Lower lobe of right lung (tissue), 2 donors: ENCODE measurements at places on chromosomes 4 and X. TPM values are rescaled to one million over a fixed set of nuclear protein-coding genes. Genes with fewer than 3 reads are reported as not detected.

Gene XK
- total RNA-seq, result 2.2 TPM

Gene INTS6L
- 6.9 TPM for total RNA-seq

Gene PRKG2
- 6.4 TPM for total RNA-seq

Gene ADH1C
- total RNA-seq, result 8.2 TPM

Gene HTN1
- not detected for total RNA-seq

DNA sequence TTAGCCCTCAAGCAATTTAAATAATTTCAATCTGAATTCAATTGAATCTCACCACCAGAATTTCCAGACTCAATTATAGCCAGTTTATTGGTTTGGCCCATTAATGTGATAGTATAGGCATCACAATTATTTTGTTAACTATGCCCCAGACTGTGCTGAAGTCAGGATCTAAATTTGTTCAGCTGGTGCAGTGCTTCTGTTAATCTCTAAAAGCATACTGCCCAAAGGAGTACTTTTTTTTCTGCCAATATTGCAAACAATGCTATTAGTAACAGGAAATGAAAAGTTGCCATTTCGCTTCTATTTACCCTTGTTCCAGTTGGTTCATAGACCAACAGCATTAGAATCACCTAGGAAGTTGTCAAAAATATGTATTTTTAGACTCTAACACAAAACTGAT is 171.0 kb downstream of the GPM6A start:
- DNase-seq, result no peak

DNA sequence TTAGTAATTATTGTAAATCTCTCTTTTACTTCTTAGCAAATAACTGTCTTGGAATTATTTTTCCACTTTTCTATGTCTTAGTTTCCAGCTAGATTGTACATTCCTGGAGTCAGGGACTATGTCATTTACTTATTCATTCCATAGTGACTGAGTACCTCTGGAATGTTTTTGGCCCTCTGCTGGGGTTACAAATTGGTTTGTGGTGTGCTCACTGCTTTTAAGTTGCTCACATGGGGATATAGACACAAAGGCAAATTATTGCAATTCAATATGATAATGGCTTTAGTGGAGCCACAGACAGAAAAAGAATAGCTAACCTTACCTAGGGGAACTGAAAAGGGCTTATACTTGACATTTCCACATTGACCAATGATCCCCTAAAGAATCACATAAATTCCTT is 63.7 kb upstream of the PDGFRA start:
- DNase-seq, result no peak

- no peak for DNase-seq
Measured at GRCh38 chrX:139542652-139543051, 12.1 kb downstream of the F9 start.

GRCh38 chr4:86939729-86940575 is 5.1 kb downstream of the AFF1 start:
- no peak for DNase-seq

DNA sequence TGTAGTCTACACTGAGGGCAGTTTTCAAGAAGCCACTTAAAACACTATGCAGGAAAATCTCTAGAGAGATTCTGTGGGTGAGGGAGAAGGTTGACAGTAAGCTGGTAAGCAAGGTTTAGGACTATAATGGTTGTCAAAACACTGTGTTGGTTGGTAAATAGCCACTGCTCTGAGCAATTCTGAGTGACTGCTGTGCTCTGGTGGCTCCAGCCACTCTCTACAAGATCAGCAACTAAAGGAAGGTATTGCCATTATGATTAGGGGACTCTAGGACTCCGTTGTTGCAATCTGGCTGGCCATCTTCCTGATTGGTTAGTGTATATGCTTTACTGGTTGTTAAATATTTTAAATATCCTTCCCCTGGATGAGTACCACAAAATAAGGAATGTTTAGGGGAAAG is 5.5 kb upstream of the FAM47E start:
- DNase-seq, result no peak

DNA sequence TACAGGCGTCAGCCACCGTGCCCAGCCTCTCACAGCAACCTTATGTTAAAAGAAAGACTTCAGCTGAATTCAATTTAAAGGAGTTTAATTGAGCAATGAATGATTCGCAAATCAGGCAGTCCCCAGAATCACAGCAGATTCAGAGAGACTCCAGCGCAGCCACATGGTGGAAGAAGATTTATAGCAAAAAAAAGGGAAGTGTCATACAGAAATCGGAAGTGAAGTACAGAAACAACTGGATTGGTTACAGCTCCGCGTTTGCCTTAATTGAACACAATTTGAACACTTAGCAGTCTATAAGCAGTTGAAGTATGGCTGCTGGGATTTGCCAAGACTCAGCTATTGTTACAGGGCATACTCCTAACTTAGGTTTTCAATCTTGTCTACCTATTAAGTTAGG is 19.8 kb downstream of the CENPVL3 start:
- no peak for DNase-seq

- DNase-seq, result peak; percentile 36
Measured at GRCh38 chr4:911871-912490, 20.1 kb downstream of the GAK start.

DNA sequence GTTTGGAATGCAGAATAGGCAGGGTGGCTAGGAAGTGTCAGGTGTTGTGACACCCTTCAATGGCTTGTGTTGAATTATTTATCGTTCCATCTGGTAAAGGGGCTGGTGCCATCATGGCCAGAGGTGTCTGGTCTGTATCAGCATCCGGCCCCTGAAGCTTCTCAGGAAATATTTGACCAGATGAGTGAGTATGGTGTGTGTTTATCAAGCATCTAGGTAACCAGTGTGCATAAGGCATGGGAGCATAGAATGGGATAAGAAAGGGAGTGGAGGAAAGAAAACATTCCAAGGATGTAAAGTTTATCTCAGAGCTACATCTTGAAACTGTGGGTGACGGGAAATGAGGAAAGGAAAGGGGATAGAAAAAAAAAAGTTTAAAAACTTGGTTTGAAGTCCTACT is 109.4 kb downstream of the KLHL4 start:
- DNase-seq, result no peak
